ENCODE measurements at places on chromosomes 16 and 17. TPM values are rescaled to one million over a fixed set of nuclear protein-coding genes. Genes with fewer than 3 reads are reported as not detected.
A peak's percentile ranks its signal among the peaks of the same experiment; 100 is the strongest.

TMEM88 gene
- not detected for total RNA-seq

GRCh38 chr16:46836534-46837530 is 5.9 kb upstream of the C16orf87 start:
- peak; percentile 28 for DNase-seq

ITGB3 gene
- total RNA-seq = 0.36 TPM

- no peak for DNase-seq
Measured at GRCh38 chr16:53643474-53643873, 60.2 kb downstream of the RPGRIP1L start.

GRCh38 chr16:75250809-75251279 is 580 bp downstream of the BCAR1 start:
- DNase-seq = peak; percentile 17

GRCh38 chr16:19307587-19308241 is 22.2 kb downstream of the CLEC19A start:
- DNase-seq = no peak

- DNase-seq = no peak
Measured at GRCh38 chr17:79527306-79527705, 83.5 kb downstream of the RBFOX3 start.

COX10 gene
- 28.3 TPM for total RNA-seq

GRCh38 chr17:47720196-47720595 is 12.8 kb upstream of the TBX21 start:
- DNase-seq = no peak

GRCh38 chr17:83010206-83011200 is 68.9 kb upstream of the METRNL start:
- DNase-seq = no peak

DNA sequence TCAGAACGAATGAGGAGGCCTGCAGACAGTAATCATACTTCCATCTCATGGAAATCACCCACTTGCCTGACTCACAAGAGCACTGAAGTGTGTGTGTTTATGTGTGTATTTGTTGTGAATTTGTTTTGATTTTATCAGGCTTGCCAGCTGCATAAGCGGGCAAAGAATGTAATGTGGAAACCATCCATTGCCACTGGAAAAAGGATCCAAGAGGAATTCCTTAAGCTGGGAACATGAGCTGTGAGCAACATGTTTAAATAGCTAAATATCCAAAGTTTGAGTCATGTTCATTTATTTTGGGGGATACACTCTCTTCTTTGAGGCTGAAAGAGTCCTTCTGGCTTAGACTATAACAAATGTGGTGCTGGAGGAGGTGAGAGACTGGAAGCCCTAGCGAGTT is 198.4 kb upstream of the TBX2 start:
- DNase-seq = peak; percentile 95

DNA sequence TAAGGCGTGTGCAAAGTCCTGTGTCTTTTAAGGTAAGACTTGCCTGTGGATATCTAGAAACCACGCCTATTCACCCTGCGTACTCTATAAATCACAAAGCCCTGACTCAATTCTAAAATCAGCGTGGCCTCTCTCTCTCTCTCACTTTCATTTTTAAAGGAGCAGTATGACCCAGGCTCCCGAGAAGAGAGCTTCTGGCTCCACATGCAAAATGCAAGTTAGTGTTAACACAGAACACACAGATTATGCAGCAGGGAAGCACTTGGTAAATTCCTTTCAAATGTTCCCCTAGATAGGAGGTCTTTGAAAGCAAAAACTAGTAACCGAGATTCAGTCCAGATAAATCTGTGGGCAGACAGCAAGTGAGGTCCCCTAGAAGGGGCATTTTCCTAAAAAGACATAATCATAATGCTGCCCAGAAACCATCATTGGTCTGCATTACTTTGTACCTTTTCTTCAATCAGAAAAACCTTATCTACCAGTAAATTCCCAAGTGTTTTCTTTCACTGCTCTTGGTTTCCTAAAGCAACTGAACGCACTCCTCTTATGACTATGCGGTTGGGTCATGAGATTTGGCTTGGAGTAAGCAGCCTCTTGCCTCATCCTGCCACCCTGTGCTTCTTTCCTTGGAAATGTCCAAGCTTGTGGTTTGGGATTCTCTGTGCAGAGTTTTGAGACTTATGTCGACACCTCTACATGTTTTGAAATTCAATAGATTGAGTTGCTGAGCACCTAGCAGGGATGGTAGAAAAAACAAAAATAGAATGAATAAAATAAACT is 31.7 kb upstream of the KCNJ2 start:
- peak; percentile 89 for DNase-seq

GPR179 gene
- not detected for total RNA-seq

NAGS gene
- total RNA-seq = 13.5 TPM

- DNase-seq = no peak
Measured at GRCh38 chr17:67123699-67124098, 79.3 kb downstream of the CACNG1 start.

DNA sequence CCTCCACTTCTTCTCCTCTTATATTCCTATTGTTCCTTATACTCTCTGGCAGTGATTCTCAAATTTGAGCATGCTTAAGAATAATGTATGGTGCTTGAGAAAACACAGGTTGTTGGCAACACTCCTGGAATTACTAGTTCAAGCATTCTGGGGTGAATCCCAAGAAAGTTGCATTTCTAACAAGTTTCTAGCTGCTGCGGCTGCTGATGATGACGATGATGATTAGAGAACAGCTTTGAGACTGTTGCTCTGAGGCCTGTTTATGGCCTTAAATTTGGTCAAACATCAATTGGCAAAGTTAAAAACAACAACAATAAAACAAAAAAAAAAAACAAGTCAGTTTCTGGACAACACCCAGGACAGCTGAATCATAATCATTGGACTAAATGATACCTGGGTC is 961.9 kb downstream of the CDH11 start:
- DNase-seq = peak; percentile 13

GRCh38 chr17:16081507-16082087 is 82.0 kb downstream of the TTC19 start:
- no peak for DNase-seq

- DNase-seq = no peak
Measured at GRCh38 chr16:79776243-79776847, 175.8 kb upstream of the MAF start.

DNA sequence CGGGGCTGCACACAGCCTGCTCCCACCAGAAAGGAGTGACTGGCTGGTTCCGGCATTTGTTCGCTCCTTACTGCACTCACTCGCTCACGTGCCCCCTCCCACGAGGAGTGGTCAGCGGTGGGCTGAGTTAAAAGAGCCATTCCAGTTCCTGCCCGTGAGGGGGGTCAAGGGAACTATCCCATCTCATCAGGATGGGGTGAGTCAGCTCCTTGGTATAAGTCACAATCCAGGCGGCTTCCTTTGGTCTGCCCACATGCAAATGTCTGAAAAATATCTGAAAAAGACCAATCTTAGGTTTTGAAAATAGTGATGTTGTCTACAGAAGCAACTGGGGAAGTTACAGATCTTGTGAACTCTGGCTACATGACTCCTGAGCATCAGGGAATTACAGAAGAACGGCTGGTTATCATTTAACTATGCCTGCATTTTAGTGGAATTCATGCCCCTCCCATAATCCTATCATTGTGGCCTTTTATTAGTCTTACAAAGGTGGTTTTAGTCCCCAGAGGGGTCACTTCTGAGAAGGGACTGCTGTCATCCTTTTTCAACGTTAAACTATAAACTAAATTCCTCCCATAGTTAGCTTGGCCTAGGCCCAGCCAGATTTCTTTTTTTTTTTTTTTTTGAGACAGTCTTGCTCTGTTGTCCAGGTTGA is 9.8 kb upstream of the TNFSF12 start:
- no peak for DNase-seq

DNA sequence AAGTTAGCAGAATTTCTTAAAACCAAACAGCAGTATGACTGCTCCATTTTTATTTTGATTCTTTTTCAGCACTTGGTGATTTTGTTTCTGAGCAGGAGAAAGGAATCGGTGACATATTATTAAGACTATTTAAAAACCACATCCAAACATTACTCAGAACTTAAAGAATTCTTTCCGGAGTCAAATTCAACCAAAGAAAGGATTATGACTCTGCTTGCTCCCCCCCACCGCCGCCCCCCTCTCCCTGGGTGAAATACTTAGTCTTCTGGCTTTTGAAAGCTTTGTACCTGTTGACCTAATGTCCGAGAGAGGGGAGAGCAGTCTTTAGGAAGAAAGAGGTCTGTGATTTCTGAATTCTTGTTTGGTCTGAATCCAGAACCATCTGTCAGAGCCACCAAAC is 17.9 kb upstream of the COL1A1 start:
- peak; percentile 94 for DNase-seq

NLE1 gene
- 18.6 TPM for total RNA-seq

GRCh38 chr17:28925912-28926365 is 23.1 kb upstream of the DHRS13 start:
- DNase-seq = peak; percentile 74

- DNase-seq = no peak
Measured at GRCh38 chr16:84421081-84421937, 53.0 kb downstream of the ATP2C2 start.

DNA sequence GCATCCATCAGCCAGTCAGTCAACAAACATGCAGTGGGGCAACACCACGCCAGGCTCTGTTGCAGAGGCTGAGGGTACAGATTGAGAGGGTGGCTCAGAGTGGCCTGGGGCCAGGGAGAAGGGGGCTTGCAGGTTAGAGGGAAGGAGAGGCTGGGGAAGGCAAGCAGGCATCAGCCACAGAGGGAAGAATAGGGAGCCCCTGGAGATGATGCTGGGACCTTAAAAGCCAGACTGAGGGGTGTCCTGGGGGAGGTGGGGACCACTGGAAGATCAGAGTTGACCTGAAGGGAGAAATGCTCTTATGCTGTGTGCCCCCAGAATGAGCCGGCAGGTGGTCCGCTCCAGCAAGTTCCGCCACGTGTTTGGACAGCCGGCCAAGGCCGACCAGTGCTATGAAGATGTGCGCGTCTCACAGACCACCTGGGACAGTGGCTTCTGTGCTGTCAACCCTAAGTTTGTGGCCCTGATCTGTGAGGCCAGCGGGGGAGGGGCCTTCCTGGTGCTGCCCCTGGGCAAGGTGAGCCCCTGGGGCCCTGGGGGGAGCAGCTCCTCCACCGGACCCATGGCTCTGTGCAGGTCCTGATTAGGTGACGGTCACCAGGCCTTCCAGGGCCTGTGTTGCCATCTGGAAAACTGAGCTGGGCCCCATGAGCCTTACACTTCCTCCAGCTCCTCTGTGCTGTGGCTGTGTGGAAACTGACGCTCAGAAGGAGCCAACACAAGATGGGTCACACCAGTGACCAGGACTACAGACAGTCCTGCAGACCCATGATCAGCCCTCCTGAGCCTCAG is 1.7 kb downstream of the CORO1A start:
- DNase-seq = no peak

- DNase-seq = no peak
Measured at GRCh38 chr17:7786866-7787265, 47.2 kb upstream of the KDM6B start.
